ENCODE measurements at places on chromosomes 6 and 20. TPM values are rescaled to one million over a fixed set of nuclear protein-coding genes. Genes with fewer than 3 reads are reported as not detected.

DNA sequence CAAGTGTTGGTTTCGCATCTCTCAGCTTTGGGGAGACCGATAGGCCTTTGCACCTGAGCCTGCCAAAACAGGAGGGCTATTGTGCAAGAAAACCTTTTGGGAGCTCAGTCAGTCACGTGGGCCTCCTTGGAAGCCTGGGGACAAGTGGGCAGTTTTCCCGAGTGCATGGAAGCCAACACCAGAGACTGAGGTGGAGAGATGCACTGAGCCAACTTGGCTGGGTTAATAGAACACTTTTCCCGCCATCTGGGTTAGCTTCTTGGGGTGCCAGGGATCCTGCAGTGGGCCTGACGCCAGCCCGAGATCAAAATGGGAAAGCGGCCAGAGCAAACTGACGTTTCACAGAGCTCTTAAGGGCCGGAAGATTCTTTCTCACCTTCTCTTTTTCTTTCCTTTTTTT, 2.8 kb upstream of the OOEP start:
- H3K27me3 ChIP-seq: no peaks in the 10 kb centered on the region
- no peaks in the 10 kb centered on the region for H3K4me1 ChIP-seq
- no peak overlapping the region for H3K4me3 ChIP-seq
- no peak overlapping the region for H3K27ac ChIP-seq

- H3K27me3 ChIP-seq: peaks cover 6% of the 10 kb centered on the region
- H3K36me3 ChIP-seq: no peaks in the 10 kb centered on the region
- no peak for DNase-seq
- no peaks in the 10 kb centered on the region for H3K4me1 ChIP-seq
Measured at GRCh38 chr6:5989141-5989723, 17.5 kb downstream of the NRN1 start.

- DNase-seq: no peak
- H3K4me3 ChIP-seq: no peak overlapping the region
- no peaks in the 10 kb centered on the region for H3K27me3 ChIP-seq
- H3K27ac ChIP-seq: no peak overlapping the region
- no peaks in the 10 kb centered on the region for H3K4me1 ChIP-seq
- no peaks in the 10 kb centered on the region for H3K36me3 ChIP-seq
Measured at GRCh38 chr20:32753731-32754130, 8.5 kb upstream of the DNMT3B start.

DNA sequence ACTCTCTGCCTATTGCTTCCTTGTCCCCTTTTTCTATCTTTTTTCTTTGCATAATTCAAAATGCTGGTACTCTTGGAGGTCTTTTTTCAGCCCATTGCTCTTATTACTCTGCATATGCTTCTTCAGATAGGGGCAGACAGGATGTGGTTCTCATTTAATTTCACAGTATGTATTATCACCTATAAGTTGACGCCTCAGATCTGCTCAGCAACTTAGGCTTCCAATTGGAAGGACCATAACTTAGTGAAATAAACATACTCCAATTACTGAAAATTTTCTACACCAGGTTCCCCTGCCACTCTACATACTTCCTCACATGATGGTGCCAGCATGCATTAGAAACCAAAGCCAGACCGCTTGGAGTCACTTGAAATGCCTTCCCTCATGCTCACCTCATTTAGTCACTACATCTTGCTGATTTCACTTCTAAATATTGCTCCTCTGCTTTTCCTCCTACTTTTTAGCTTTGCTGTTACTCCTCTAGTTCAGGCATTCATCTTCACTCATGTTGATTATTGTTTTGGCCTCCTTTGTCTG, 34.5 kb upstream of the AHI1 start:
- no peak overlapping the region for H3K4me3 ChIP-seq
- H3K36me3 ChIP-seq: no peaks in the 10 kb centered on the region
- peaks cover 7% of the 10 kb centered on the region for H3K4me1 ChIP-seq
- H3K27ac ChIP-seq: no peak overlapping the region

DNA sequence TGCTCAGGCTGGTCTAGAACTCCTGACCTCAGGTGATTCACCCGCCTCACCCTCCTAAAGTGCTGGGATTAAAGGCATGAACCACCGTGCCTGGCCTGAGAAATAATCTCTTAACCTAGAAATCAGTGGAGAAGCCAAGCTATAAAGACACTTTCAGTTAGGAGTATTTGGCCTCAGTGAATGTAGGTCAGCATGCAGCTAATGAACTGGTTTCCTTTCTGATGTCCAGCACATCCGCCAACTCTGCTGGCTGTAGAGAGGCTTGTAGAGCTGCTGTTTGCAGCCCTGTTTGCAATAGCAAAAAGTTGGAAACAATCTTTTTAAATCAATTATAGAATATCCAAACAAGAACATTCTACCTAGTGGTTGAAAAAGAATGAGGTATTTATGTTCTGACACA, 42.4 kb upstream of the ELOVL5 start:
- no peak overlapping the region for H3K27ac ChIP-seq
- H3K4me1 ChIP-seq: no peaks in the 10 kb centered on the region
- no peak for DNase-seq
- H3K36me3 ChIP-seq: no peaks in the 10 kb centered on the region
- no peaks in the 10 kb centered on the region for H3K27me3 ChIP-seq

GRCh38 chr6:135021310-135022049, 33.1 kb downstream of the HBS1L start:
- no peaks in the 10 kb centered on the region for H3K4me1 ChIP-seq
- DNase-seq: no peak
- H3K27me3 ChIP-seq: no peaks in the 10 kb centered on the region
- no peaks in the 10 kb centered on the region for H3K36me3 ChIP-seq

- DNase-seq: no peak
- H3K27ac ChIP-seq: no peak overlapping the region
- H3K27me3 ChIP-seq: no peaks in the 10 kb centered on the region
- no peaks in the 10 kb centered on the region for H3K36me3 ChIP-seq
Measured at GRCh38 chr6:29797135-29797534, 30.5 kb upstream of the HLA-G start.

DNA sequence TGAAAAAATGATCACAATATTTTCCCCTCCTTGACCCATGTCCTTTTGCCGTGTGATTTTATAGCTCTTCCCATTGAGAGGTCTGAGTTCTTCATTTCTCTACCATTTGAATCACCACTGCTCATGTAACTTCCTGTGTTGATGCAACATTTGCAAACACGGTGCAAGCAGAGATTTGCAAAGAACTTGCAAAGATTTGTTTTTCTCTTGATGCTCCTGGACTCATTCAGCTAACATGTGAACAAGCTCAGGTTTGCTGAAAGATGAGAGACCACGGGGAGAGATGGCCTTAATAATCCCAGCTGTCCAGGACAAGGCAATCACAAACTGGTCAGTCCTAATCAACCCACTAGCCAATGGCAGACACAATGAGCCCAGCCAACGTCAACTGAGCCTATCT, 8.6 kb downstream of the VNN2 start:
- no peak overlapping the region for H3K4me3 ChIP-seq
- no peaks in the 10 kb centered on the region for H3K27me3 ChIP-seq
- peaks cover 9% of the 10 kb centered on the region for H3K4me1 ChIP-seq
- H3K27ac ChIP-seq: no peak overlapping the region
- H3K36me3 ChIP-seq: peaks cover 2% of the 10 kb centered on the region

DNA sequence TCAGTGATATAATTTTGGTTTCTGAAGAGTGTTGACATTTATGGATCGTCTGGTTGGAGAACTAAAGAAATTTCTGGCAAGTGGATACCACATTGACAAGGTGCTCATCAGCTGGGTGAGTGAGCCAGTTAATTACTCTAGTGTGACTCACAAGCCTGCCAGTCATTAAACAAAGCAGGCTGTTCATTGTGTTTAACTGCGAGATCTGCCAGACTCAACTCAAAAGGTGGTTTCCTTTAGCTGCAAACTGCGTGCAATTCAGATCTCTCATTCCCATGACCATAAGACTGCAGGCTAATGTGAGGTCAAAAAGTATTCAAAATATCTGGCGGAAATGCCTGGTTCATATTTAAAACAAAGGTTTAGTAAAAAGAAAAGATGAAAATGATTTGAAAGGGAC, 32.5 kb upstream of the IYD start:
- H3K4me3 ChIP-seq: no peak overlapping the region
- no peaks in the 10 kb centered on the region for H3K36me3 ChIP-seq
- H3K27me3 ChIP-seq: no peaks in the 10 kb centered on the region
- no peak overlapping the region for H3K27ac ChIP-seq

- H3K4me1 ChIP-seq: no peaks in the 10 kb centered on the region
- no peak overlapping the region for H3K4me3 ChIP-seq
- H3K36me3 ChIP-seq: no peaks in the 10 kb centered on the region
- no peak for DNase-seq
Measured at GRCh38 chr20:63475209-63475608, 2.8 kb upstream of the KCNQ2 start.

- no peak overlapping the region for H3K27ac ChIP-seq
- H3K4me3 ChIP-seq: no peak overlapping the region
- H3K27me3 ChIP-seq: no peaks in the 10 kb centered on the region
- no peaks in the 10 kb centered on the region for H3K4me1 ChIP-seq
Measured at GRCh38 chr6:166152660-166153059, 15.0 kb downstream of the TBXT start.

DNA sequence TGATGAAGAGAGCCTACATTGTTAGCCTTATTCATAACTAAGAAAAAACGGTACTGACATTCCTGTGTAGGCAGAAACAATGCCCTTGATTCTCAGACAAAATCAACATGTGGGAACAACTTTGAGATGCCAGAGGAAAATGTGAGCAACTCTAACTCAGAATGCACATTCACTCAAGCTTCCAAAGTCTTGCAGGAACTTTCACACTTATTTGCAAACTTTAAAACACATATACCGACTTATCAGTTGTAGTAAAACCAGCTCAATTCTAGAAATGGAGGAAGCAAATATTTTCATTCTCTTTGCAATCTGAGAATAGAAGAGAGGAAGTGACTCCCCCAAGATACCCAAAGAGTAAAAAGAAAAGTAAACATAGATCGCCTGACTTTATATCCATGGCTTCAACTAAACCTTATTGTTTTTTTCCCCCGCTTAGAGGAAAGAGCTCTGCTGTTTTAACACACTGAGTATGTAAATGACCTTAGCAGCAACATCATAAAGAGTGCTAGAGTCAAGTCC, 117.6 kb downstream of the EPB41L2 start:
- H3K4me1 ChIP-seq: no peaks in the 10 kb centered on the region
- H3K27me3 ChIP-seq: no peaks in the 10 kb centered on the region
- H3K27ac ChIP-seq: no peak overlapping the region
- no peak for DNase-seq
- H3K36me3 ChIP-seq: no peaks in the 10 kb centered on the region
- H3K4me3 ChIP-seq: no peak overlapping the region

DNA sequence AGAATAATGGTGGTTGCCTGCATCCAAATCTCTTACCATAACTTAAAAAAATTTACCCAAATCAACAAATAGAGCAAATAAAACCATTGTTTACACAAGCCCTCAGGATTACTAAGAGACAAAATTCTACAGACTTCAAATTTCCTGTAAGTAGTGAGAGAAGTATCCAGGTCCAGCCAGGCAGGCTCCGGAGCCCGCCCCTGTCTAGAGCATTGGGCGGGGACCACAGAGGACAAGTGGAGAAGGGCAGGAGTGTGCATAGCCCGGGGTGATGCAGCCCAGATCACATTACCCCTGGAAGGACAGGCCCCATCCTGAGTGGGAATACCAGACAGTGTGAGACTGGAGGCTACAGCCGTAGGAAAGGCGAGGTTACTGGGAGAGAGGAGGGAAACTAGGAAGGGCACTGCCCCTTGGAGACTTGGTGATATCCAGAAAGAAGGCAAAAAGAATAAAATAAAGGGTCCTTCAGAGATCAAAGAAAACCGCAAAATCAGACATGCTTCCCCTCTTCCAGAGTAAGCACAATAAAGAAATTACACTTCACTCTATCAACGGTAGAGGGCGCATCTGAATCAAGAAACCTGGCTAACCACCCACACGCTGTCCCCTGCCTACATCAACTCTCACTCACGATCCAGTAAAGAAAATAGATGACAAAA, 26.6 kb downstream of the RIN2 start:
- DNase-seq: no peak
- no peak overlapping the region for H3K4me3 ChIP-seq
- H3K27ac ChIP-seq: no peak overlapping the region
- H3K4me1 ChIP-seq: no peaks in the 10 kb centered on the region

GRCh38 chr20:63498960-63499337, at the start of gene EEF1A2:
EEF1A2 (minus strand) TSS chr20:63499083; CDS start chr20:63497763, 1,320 bp downstream.
- no peaks in the 10 kb centered on the region for H3K36me3 ChIP-seq
- peaks cover 2% of the 10 kb centered on the region for H3K4me1 ChIP-seq
- no peaks in the 10 kb centered on the region for H3K27me3 ChIP-seq
- no peak within 1 kb of the TSS for H3K4me3 ChIP-seq
- peak; percentile 52 for DNase-seq
- no peak within 1 kb of the TSS for H3K27ac ChIP-seq

GRCh38 chr6:22145823-22146677, 150.8 kb downstream of the PRL start:
- H3K36me3 ChIP-seq: no peaks in the 10 kb centered on the region
- H3K4me1 ChIP-seq: peaks cover 5% of the 10 kb centered on the region
- no peak overlapping the region for H3K4me3 ChIP-seq
- peak overlapping the region; percentile 61 for H3K27ac ChIP-seq
- no peak for DNase-seq

DNA sequence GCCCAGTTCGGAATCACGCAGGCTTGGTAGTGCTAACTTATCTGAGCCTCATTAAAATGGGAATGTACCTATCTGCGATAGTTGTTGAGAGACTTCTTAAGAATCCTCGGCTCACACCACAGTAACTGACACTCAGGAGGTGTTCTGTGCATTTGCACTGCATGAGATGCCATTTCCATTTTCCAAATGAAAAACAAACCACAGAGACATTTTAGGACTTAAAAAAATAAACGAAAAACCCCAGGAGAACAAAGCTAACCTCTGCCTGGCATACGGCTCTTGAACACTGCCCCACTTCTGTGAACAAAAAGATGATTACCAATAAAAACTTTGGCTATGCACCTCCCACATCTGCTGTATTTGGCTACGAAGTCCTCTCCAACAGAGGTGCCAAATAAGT, 37.6 kb downstream of the BEND3 start:
- H3K36me3 ChIP-seq: no peaks in the 10 kb centered on the region
- DNase-seq: no peak
- H3K4me3 ChIP-seq: no peak overlapping the region
- H3K27me3 ChIP-seq: no peaks in the 10 kb centered on the region

GRCh38 chr6:110042670-110043296, 64.7 kb downstream of the GPR6 start:
- H3K27me3 ChIP-seq: no peaks in the 10 kb centered on the region
- H3K4me1 ChIP-seq: peaks cover 14% of the 10 kb centered on the region
- no peak for DNase-seq
- H3K27ac ChIP-seq: no peak overlapping the region

Gene SLC2A10
- total RNA-seq: 0.17 TPM

Gene ALDH5A1
- 20.4 TPM for total RNA-seq

Gene GINS1
- 0.81 TPM for total RNA-seq

Gene MCM9
- total RNA-seq: 33.7 TPM

Gene ZFP57
- total RNA-seq: not detected

Gene SMPD2
- 28.5 TPM for total RNA-seq

Gene CCHCR1
- total RNA-seq: 20.1 TPM

Gene MAP7
- 0.32 TPM for total RNA-seq

Gene MEI4
- total RNA-seq: not detected

Gene ADTRP
- 27.2 TPM for total RNA-seq

Gene MTFR2
- total RNA-seq: 14.2 TPM

Gene TFAP2D
- not detected for total RNA-seq
